Right hindlimb (tissue), 1 donor: ENCODE measurements at places on chromosomes 7 and 10.

DNA sequence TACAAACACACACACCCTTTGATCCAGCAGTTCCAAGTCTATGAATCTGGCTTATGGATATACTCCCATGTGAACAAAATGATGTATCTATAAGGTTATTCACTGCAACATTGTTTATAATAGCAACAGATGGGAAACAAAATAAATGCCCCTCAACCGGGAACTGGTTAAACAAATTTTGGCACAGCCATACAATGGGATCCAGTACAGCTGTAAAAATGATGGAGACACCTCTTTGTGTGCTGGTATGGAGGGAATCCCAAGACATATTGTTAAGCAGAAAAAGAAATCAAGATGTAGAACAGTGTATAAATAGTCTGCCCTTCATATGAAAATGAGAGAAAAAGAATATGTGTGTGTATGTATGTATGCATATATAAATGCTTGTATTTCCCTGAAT lies 155.5 kb downstream of the SNX10 start:
- DNase-seq, result no peak

DNA sequence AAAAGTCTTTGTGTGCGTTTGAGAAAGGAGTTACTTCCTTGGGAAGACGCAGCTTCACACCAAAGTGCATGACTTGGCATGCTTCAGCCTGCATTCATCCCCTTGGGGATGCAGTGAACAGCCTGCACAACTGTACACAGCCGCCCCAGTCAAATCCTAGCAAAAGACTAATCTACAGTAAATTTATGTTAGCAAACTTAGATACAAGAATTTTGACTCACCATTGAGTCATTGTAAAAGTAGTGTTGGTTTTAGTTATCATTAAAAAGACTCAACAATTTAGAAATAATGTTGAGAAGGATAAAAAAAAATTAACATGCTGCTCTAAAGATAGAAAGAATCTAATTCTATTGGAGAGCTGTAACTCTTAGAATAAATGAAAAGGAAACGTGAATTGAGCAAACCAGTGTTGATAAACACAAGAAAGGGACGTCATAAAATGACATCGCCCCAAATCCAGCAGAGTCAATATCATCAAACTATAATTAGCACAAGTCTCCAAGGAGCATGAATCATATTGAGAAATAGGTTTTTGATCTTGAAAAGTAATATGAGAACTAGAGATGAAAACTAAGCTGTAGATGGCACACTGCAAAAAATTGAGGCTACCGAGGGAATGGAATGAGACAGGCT lies 11.9 kb upstream of the OPTN start:
- no peak for DNase-seq

GRCh38 chr10:110783509-110784107 lies 88.1 kb upstream of the PDCD4 start:
- no peak for DNase-seq

GRCh38 chr7:51306761-51307160 lies 9.8 kb downstream of the COBL start:
- DNase-seq, result no peak

DNA sequence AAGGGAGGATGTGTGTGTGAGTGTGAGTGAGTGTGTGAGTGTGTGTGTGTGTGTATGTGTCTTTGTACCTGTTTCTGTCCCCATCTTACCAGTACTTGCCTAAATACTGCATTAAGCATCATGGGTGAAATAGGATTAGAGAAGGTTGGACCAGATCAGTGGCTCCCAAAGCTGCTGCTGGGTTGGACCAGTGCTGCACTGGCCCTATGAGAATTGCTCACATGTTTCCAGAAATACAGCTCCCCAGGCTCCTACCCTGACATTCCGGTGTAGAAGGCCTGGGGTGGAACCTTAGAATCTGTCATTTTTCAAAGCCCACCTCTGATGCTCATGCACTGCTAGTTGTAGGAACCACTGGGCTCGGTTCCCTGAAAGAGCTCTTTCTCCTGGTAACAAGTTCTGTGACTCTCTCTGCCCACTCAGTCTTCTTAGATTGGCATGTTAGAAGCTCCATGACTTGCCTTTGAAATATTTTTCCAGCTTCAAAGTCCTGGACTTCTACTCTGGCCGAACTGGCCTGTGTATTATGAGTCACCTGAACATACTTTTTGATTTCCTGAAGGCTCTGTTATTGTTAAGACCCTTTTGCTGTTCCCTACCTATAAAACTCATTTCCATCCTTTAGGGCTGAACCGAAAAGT lies 224.7 kb downstream of the CUX1 start:
- no peak for DNase-seq

DNA sequence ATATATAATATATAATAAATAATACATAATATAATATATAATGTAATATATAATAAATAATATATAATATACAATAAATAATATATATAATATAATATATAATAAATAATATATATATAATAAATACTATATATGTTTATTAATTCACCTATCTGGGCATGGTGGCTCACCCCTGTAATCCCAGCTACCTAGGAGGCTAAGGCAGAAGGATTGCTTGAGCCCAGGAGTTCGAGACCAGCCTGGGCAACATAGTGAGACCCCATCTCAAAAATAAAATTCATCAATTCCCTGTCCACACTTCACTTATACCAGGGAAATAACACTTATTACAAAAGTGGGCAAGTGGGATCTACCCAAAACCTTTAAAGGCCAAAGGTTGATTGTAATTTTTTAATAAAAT lies 281.1 kb downstream of the PRPF18 start:
- no peak for DNase-seq

DNA sequence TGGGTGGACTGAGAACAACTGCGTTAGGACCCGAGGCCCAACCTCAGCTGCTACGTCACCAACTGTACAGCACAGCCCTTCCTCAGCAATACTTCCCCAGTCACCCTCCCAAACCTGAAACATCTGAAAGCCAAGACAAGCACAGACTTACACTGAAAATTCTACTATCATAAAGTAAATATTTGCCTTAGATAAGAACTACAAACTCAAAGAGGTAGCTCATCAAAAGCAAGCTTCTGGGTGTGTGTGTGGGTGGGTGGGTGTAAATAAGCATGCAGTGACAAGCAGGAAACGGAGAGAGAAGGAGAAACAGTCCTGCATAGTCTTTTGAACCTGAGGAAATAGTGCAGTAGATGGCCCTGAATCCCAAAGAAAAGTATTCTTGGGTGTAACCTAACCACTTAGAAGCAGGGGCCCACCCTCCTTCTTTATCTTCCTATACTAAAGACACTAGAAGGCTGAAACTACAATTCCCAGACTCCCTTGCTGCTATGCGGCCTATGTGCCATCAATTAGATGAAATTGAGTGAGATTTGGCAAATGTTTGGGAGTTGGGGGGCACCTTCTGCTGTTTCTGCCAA lies 18.7 kb downstream of the SLC25A13 start:
- DNase-seq, result no peak

GRCh38 chr7:99944497-99945070 lies 15.2 kb upstream of the GJC3 start:
- no peak for DNase-seq

DNA sequence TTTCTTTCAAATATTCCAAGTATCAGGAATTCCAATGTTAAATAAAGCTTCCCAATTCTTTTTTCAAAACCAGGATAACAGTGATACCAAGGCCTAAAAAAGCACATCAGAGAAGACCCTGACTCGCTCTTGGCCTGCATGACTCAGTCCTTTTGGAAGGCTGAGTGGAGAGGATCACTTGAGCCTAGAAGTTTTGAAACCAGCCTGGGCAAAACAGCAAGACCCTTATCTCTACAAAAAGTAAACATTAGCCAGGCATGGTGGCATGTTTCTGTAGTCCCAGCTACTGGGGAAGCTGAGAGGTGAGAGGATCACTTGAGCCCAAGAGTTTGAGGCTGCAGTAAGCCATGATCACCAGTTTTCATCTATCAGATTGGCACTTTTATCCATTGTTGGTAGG lies 18.7 kb downstream of the NFE2L3 start:
- DNase-seq, result no peak

DNA sequence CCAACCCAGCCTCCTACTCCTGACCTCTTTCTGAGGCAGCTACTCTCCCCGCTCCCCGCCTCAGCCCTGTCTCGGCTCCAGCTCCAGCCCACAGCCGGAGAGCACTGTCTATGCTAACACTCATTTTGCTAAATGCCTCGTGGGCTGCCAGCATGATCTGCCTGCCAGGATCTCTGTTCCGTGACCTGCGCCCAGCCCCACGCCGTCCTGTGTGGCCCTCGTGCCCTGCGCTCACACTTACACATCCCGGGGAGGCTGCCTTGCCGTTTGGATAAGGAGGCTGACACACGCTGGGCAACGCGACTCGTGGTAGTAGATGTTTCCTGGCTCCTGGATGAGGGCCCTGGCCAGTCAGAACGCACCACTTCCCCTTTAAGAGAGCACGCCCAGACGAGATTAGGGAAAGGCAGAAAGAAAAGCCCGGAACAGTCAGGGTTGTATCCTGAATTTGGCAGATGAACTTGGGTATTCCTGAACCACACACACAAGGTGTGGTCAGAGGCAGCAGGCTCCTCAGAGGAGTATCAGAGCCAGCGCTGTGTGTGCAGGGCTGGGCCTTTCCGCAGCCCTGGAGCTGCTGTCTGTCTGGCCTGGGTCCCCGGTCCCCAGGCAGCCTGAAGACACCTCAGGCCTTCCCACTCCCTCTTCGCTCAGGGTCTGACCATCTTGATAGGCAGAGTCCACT lies 97.7 kb upstream of the EFCAB10 start:
- peak; percentile 64 for DNase-seq

- no peak for DNase-seq
Measured at GRCh38 chr10:25024528-25024927, 8.1 kb downstream of the THNSL1 start.

DNA sequence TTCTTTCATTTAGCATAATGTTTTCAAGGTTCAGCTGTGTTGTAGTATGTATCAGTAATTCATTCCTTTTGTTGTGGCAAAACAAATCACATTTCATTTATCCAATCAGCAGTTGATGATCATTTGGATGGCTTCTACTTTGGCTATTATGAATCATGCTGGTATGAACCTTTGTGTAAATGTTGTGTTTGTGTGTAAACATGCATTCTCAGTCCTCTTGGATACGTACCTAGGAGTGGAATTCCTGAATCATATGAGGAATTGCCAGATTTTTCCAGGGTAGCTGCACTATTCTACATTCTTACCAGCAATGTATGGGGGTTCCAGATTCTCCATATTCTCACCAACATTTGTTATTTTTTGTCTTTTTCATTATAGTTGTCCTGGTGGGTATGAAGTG lies 578.5 kb upstream of the MKI67 start:
- no peak for DNase-seq

GRCh38 chr7:101186844-101187428 lies 6.8 kb upstream of the NAT16 start:
- no peak for DNase-seq

DNA sequence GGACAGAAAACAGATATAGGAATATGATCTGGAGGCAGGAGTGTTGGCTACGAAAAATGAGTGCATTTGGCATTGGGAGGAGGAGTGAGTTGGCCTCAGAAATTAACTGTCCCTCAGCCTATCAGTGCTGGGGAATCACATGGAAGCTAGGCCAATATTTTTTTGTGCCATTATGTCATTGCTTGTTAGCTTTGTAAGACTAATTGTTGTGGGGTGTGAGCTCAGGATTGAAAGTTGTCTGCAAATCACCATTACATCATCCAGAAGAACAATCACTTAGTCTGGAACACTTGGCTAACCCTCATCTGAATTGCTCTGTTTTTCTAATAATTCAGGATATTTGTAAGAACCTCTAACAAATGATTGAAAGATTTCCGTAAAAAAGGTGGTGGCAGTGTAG lies 45.2 kb upstream of the SEMA3D start:
- no peak for DNase-seq

DNA sequence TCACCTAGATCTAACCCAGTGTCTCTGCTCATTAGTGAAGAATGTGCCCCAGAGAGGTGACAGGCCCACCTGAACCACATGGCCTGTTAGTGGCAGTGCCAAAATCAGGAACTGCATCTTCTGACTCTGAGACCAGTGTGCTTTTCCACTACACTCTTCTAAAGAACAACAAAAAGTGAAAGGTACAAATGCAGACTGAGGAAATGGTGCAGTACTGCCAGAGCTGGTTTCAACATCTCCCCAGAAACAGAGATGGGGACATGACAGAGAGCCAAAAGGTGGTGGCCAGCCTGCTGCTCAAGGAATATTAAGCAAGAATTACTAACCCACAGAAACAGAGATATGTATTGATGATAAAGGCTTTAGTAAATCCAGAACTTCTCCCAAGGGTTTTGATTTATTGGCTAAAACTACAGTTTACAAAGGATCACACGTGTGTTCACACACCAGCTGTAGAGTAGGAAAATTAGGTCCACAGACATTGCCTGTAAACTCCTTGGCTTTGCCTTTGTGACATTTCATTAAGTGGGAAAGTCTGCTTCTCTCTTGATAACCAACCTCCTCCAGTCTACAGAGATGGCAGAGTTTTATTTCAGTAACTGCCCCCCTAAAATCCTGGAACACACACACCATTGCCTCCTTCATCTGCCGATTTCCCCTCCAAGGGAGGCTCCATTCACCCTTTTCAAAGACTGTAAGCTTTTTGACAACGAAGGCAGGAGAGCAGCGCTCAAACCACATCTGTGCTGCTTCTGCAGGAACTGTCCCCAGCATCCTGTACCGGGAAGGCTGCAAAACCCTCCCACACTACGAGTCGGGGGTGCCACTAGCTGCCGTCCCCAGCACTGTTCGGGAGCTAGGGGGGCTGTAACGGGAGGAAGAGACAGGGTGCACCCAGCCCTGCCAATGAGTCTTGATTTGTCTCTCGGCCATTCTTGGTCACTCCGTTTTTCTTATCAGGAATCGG lies 29.8 kb downstream of the GSDME start:
- no peak for DNase-seq

- no peak for DNase-seq
Measured at GRCh38 chr10:49549640-49550346, 10.9 kb upstream of the ERCC6 start.

GRCh38 chr7:128900237-128900636 lies 10.3 kb downstream of the KCP start:
- no peak for DNase-seq

- DNase-seq, result no peak
Measured at GRCh38 chr10:99758211-99758891, 24.1 kb upstream of the ABCC2 start.

DNA sequence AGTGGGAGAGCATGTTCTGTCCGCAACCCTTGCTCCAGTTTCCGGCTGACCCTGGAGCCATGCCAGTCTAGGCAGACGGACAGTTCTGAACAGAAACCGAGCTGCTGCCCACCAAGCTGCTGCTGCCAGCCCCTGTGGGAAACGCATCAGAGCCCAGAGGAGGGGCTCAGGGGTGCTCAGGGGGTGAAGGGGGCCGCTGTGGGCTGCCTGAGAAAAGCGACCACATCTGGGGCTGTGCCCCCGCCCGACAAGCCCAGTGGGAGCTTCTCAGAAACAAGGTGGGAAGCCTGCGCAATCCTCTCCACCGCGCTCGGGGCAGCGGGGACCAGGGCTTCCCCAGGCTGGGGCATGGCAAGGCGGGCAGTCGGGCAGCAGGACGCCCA lies 38.8 kb upstream of the CFAP46 start:
- DNase-seq, result no peak

DNA sequence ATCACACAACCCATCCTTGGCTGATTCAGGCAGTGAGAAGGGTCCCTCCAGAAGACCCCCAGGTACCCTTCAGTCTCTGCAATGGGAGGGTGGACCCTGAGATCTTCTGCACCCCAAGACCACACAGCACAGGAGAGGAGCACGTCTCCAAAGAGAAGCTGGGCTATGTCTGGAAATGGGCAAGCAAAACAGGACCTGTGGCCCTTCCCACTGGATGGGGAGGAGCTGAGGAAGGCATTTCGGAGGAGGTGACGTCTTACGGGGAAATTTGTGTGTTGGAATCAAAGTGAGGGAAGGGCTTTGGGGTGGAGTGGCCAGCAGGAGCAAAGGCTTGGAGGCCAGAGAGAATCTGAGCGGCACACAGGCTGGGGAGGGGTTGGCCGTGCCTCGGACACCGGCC lies 16.5 kb downstream of the GRIFIN start:
- no peak for DNase-seq
